Body of pancreas (tissue), 4 donors: ENCODE measurements at places on chromosomes 1 and 21.

- DNase-seq = peak; percentile 14
Observed at GRCh38 chr1:58457023-58457635, 89.4 kb downstream of the OMA1 start.

- no peak for DNase-seq
Observed at GRCh38 chr1:66262208-66262963, 271.6 kb upstream of the SGIP1 start.

GRCh38 chr1:209576392-209577197 lies 6.9 kb upstream of the CAMK1G start:
- peak; percentile 87 for DNase-seq

DNA sequence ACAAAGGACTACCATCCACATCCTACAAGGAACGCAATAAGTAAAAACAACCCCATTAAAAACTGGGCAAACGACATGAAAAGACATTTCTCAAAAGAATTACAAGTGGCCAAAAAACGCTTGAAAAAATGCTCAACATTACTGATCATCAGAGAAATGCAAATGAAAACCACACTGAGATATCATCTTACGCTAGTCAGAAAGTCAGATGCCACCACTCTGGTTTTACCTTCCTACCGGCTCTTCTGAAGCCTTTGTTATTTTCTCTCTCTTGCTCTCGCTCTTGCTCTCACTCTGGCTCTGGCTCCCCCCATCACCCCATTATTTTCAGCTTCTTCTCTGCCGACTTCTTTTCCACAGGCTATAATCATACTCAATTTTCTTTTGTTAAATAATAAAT lies 38.8 kb downstream of the VPS45 start:
- DNase-seq = no peak

DNA sequence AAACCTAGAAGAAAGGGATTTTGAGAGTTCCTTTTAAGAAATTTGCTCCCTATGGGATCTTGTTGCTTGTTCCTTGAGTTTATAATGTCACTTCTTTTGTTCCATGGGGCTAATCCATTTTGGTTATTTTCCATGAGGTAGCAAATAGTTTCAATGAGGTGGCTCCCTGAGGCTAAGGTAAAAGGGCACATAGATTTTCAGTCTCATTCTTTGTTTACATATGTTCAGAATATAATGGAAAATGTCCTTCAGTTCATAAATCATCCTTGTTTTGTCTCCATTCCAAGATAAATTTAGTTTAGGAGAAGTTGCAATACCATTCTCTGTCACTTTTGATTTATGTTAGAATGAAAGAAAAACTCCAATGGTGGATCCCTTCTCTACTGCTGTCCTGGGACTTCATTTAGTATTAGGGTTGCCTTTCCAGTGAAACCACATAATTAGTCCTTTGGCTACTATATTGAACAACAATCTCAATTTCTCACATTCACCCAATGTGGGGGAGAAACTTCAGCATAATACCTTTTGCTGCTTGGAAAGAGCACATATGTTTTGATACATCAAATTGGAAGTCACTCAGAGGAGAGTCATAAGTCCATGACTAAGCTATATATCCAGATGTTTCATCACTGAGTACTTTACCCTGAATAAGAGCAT lies 80.9 kb upstream of the ADAMTS5 start:
- no peak for DNase-seq

- no peak for DNase-seq
Observed at GRCh38 chr1:201362906-201363305, 14.6 kb downstream of the TNNT2 start.

DNA sequence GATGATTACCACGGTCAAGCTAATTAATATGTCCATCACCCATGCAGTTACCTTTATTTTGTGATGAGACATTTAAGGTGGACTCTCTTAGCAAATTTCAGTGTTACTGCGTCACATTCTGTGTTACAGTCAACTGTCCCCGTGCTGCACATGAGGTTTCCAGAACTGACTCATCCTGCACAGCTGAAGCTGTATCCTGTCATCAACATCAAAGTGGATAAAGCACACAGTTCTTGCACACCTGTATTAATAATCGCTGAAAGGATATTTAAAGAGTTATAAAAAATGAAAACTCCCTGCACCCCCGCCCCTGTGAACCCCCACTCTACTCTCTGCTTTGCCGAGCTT lies 3.4 kb upstream of the KRTAP10-5 start:
- no peak for DNase-seq

DNA sequence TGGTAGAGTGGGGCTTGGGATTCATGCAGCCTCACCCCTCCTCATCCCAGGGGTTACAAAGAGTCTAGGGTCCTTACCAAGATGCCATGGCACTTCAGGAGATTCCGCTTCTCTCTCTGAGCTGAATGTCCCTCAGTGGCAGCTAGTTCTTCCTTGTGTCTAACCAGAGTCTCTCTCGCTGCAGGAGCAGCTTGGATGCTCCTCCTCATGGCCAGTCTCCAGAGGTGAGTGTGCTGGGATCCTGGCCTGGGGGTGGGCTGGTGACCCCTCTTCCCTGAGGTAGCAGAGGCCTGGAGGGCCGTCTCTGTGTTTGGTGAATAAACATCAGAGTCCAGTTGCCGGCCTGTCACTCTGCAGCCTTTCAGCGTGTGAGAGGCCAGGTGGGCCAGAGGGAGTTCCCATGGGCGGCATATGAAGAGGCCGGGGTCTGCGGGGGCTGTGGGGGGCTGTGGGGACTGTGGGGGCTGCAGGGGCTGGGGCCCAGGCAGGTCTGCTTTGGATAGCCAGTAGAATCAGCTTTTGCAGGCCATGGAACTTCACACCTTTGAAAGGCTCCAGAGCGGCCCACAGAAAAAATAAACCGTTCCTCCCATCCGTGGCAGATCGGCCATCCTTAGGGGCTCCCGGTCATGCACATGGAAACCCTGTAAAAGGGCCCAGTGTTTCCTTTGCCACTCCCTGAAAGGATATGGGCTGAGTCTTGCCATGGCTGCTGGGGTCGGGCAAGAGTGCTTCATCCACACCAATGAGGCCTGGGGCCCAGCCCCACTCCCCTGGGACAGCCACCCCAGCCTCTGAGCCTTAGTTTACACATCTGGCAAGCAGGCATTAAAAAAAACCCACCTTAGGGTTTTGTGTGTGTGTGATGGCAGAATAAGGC lies 256.4 kb downstream of the FOXD2 start:
- no peak for DNase-seq
